Dorsolateral prefrontal cortex (tissue), 122 donors: ENCODE measurements at places on chromosomes 11 and 22. TPM values are rescaled to one million over a fixed set of nuclear protein-coding genes. Genes with fewer than 3 reads are reported as not detected.

- no peak for DNase-seq
These were observed 56.1 kb downstream of the PIWIL4 start for GRCh38 chr11:94623120-94623735.

The MUC6 gene
- total RNA-seq = not detected

- no peak for DNase-seq
These were observed 70.8 kb upstream of the PHOX2A start for GRCh38 chr11:72314600-72315392.

The MUC2 gene
- not detected for total RNA-seq

DNA sequence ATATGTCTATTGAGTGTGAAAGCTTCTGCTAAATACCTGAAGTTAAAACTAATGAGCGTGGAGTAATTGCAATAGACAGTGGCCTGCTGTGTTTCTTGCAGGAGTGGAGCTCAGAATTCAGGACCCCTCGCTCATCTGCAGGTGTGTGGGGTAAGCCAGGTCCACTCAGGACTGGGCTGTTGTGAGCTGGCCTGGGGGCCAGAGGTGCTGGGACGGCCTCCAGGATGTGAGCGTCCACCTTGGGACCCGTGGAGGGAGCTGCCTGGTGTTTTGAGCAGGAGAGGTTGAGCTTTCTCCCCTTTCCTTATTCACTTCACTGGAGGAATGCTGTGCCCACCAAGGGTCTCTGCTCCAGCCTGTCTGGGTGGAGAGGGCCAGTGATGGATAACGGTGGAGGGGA is 681.2 kb downstream of the BRD1 start:
- no peak for DNase-seq

GRCh38 chr22:26751217-26751616 is 93.8 kb downstream of the MIAT start:
- DNase-seq = peak; percentile 14

The BMAL1 gene
- 76.7 TPM for total RNA-seq

- no peak for DNase-seq
These were observed 69.1 kb upstream of the AKIP1 start for GRCh38 chr11:8841899-8842298.

GRCh38 chr22:20380486-20380885 is 13.5 kb upstream of the ZNF74 start:
- no peak for DNase-seq

DNA sequence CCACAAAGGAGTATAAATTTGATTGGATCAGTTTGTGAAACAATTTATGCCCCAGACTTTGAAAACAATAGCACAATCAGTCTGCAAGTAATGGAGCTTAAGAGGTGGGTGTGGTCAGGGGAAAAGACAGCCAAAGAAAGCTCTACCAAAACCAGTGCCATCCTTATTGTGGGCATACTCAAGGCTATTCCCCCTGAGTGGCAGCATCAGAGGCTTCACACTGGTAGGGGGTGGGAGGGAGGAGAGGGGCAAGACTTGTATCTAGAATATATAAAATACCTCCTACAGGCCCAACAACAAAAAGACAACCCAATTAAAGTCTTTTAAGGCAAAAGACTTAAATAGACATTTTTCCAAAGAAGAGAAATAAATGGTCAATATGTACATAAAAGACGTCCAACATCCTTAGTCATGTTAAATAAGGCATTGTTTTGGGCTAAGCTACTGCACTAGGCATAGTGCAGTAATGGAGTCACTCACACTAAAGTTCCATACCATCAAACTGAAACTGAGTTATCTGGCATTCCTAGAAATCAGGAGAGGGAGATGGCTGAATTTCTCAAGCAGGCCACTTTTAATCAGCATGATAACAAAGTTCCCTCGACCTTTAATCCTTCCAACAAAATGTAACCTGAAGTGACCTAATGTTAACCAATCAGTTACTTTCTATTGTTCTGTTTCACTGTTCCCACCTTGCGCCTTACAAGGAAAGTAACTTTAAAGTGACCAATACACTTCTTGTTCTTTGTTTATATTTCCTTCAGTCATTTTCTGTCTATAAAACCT is 24.8 kb downstream of the NARS2 start:
- no peak for DNase-seq

DNA sequence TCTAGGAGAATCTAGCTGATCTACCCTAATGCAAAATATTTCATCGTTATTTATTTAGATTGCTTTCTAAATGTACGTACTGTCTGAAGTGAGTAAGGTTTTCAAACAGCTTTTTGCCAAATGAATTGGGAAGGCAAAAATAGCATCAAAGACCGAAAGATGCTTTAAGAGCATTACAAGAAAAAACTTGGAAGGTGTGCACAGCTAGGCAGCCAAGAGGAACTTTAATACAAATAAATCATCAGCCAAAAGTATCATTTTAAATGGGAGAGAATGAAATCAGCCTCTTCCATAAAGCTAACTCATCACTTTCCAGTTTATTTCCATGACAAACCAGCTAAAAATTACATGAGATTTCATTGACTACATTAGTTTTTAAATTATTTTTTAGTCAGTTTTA is 30.2 kb upstream of the CFAP300 start:
- no peak for DNase-seq

- no peak for DNase-seq
These were observed 133.9 kb downstream of the FANCF start for GRCh38 chr11:22491555-22492225.

GRCh38 chr11:12008790-12009616 is 577 bp upstream of the DKK3 start:
- peak; percentile 31 for DNase-seq

The NXPE4 gene
- total RNA-seq = not detected

DNA sequence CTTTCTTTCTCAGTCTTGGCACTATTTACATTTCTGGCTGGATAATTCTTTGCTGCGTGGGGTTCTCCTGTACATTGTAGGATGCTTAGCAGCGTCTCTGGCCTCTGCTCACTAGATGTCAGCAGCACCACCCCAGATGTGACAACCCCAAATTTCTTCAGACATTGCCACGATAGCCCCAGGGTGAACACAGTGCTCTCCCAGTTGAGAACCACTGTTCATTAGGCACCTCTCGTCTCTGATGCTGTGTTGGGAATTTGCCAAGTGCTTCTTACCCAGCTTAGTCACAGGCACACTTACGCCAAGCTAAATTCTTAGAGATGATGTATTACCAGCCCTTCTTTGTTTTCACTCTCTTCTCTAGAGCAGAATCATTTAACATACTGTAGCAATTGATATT is 9.4 kb downstream of the TRIM6 start:
- no peak for DNase-seq

- DNase-seq = no peak
These were observed 1.0 kb downstream of the SYT12 start for GRCh38 chr11:67023957-67024353.

GRCh38 chr11:72349616-72350218 is 84.6 kb downstream of the CLPB start:
- DNase-seq = no peak

DNA sequence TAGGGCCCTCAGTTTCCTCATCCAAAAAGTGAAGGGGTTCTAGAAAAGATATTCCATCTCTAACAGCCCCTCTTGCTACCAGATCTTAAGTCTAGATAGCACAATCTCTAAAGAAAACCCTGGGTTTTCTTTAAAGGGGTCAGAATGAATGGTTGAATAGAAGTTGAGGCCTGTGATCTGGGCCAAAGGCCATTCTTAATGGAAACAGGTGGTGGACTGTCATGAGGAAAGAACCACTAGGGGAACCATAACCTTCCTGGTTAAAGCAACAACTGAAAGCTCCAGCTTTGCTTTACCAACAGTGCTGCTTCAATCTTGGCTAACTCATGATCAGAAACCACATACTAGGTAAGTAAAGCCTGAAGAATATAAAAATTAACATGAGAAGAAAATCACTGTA is 1.8 kb downstream of the CELF1 start:
- DNase-seq = no peak

- DNase-seq = no peak
These were observed 53.8 kb upstream of the CAPRIN1 start for GRCh38 chr11:33997584-33998251.

DNA sequence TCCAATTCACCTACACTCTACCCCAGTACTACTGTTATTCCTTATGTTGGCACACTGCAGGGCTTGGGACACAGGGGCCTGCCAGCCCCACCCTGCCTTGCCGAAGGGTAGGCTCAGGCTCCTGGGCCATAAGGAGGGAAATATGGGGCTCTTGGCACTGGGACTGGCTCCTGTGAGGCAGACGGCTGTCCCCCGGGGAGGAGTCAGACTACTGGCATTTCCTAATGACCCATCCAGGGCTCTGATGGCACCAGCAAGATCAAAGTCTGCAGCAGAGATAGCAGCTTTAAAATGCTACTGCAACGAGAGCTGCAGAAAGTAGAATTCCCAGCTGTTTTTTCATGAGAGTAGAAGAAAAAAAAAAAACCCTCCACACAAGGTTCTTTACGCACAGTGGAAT is 42.2 kb upstream of the CYP2D6 start:
- DNase-seq = no peak

DNA sequence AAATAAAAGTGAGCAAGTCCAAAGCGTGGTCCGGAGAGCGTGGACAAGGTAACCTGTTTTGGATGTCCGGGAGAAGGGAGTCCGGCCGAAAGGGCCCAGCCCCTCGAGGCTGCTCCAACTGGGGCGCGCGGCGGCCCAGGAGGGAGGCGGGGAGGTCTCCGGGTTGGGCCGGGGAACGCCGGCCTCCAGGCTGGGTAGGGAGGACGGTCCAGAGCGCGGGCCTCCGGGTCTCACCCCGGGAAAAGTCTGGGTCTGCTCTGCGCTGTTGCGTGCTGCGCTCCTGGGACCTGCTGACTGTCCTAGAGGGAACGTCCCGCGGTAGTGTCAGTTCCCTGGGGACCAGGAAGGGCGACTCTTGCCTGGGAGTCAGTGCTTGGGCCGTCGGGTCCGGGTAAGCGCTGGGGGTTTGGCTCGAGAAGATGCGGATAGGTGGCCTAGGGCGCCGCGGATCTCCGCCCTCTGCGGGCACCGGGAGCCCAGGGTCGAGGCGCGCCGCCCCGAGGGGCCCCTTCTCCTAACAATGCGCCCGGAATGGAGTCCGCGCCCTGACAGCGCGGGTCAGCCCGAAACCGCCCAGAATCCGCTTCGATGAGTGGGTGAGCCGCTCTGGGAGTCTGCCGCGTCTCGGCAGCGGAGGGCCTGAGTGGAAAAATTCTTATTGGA is 988 bp upstream of the FLI1 start:
- no peak for DNase-seq

The ELF5 gene
- total RNA-seq = not detected

GRCh38 chr11:121515335-121515671 is 62.5 kb upstream of the SORL1-AS1 start:
- DNase-seq = no peak

- peak; percentile 47 for DNase-seq
These were observed 2.3 kb downstream of the CASTOR1 start for GRCh38 chr22:30286813-30287647.

The KRTAP5-6 gene
- not detected for total RNA-seq

GRCh38 chr11:7596975-7597391 is 76.3 kb downstream of the CYB5R2 start:
- no peak for DNase-seq

GRCh38 chr22:49966774-49967705 is 6.5 kb downstream of the PIM3 start:
- peak; percentile 54 for DNase-seq

The PATE2 gene
- total RNA-seq = 3.1 TPM

The OTOG gene
- not detected for total RNA-seq

The CSKMT gene
- 8.2 TPM for total RNA-seq

GRCh38 chr11:64598106-64598796 is 7.2 kb downstream of the SLC22A12 start:
- DNase-seq = no peak

The GGTLC2 gene
- total RNA-seq = not detected

DNA sequence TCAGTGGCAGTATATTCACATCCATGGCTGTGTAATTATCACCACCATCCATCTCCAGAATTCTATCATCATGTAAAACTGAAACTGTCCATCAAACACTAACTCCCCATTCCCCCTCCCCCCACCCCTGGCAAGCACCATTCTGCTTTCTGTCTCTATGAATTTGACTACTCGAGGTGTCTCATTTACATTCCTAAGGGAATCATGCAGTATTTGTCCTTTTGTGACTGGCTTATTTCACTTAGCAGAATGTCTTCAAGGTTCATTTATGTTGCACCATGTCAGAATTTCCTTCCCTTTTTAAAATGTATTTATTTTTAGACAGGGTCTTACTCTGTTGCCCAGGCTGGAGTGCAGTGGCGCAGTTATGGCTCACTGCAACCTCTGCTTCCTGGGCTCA is 20.3 kb downstream of the DERL3 start:
- no peak for DNase-seq

DNA sequence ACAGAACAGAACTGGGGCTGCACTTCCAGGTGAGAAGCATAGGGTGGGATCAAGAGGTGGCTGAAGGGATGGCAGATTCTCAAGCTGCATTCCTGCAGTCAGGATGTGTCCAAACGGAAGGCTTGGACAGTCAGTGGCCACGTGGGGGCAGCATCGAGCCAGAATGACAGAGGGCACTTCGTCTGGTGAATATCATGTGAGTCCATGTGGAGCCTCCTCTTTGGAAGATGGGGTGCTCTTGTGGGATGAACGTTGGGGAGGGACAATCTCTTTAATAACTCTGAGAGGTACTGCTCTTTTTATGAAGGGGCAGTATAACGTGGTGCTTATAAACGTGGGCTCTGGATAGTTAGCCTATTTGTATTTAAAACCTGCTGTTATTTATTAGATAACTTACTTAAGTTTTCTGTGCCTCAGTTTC is 154.9 kb upstream of the NAV2 start:
- peak; percentile 90 for DNase-seq

DNA sequence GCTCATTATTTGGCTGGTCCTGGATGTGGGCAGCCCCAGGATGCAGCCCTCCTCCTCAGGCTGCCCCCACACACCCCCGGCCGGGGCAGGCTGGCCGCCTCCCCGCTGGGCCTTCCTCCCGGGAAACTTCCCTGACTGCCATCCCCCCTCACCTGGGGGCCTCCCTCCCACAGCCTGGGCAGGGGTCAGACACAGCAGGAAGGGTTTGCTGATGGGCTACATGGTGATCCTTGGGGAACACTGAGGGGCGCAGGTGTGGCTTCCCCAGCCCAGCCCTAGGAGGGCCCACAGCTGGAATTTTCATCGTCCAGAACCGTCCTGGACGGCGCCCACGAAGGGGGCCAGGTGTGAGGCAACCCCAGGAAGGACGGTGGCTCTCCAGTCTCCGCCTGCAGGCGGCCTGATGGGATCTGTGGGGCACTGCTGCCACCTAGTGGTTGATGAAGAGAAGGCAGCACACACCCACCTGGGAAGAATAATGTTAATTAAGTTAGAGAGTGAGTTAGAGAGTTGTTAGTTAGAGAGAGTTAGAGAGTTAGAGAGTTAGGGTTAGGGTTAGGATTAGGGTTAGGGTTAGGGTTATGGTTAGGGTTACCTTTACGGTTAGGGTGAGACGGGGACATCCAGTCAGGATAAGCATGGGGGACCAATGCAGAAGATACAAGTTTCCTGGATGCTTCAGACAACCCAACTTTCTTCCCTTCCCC is 75.9 kb upstream of the PRR5 start:
- peak; percentile 71 for DNase-seq

The C2CD2L gene
- 55.6 TPM for total RNA-seq

DNA sequence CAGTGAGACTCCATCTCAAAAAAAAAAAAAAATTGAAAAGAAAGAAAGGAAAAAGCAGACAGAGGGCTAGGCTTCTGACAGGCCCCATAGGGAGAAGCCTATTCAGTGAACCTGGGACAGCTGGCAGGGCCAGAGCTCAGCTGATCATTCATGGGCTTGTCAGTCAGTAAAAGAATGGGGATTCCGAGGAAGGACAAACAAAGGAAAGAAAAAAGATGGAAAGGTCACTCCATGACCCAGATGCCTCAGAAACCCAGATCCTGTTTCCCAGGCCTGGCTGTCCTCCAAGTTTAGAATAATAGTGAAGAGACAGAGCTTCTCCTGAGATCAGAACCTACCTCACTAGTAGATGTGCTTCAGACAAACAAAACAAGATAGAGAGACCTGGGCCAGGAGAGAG is 34.3 kb upstream of the ASPHD2 start:
- no peak for DNase-seq

GRCh38 chr11:16899708-16900303 is 114.4 kb downstream of the PLEKHA7 start:
- DNase-seq = no peak
